Mucosa of gallbladder (tissue), 1 donor: ENCODE measurements at places on chromosomes 16 and 17. TPM values are rescaled to one million over a fixed set of nuclear protein-coding genes. Genes with fewer than 3 reads are reported as not detected.
A peak's percentile ranks its signal among the peaks of the same experiment; 100 is the strongest.

GRCh38 chr17:352421-353212 lies at the start of gene RPH3AL:
Gene RPH3AL, minus strand, starts transcription at chr17:352807. Its CDS starts 25,264 bp downstream, at chr17:327543.
- DNase-seq = peak; percentile 81

DNA sequence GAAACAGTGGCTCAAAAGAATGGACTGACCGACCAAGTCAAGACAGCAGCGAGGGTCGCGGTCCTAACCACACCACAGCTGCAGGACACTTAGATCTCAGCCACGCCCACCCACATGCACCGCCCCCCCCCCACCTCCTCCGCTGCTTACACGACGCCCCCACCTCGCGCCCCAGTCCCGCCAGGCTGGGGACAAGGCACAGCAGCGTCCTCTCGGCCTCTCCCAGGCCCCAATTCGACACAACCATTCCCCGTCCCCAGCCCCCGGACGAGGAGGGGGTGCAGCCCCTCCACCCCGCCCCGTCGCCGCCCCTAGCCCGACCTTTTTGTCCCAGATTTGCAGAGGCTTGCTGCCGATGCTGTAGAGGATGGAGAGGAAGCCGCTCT lies 477 bp downstream of the CFAP20 start:
- DNase-seq = no peak

Gene TBC1D3H
- total RNA-seq = not detected

DNA sequence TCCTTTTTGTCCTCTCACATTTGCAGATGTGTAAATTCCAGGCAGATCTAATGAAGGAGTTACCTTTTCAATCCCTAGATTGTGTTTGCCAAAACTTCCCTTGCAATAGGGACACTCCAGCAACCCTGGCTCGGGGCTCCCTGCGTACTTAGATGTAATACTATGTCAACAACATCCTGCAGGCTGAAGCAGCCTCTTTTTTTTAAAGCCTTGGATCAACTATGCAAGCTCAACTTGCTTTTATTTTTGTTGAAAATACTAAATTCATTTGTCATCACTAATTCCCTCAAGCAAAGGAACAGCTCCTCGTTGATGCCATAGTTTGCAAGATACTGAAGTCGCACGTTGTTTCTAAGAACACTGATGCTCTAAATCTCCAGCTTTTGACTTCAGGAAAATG lies 59.1 kb downstream of the GRIN2A start:
- DNase-seq = no peak

DNA sequence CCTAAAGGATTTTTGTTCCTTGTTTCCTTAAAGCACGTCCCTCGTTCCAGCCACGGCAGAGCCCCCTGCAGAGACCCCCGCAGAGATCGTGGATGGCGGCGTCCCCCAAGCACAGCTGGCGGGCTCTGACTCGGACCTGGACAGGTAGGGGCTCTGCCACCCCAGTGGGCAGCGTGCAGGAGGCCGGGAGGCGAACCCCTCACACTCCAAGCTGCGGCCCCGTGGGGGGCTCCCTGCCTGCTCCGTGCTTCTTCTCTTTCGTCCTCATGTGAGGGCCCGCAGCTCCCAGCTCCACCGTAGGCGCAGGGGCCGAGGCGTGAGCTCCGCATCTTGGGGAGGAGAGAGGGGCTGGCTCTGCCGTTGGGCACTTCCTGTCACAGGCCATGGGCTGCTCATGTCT lies 8.5 kb downstream of the TELO2 start:
- no peak for DNase-seq

GRCh38 chr16:66228792-66229191 lies 137.7 kb upstream of the CDH5 start:
- DNase-seq = no peak

DNA sequence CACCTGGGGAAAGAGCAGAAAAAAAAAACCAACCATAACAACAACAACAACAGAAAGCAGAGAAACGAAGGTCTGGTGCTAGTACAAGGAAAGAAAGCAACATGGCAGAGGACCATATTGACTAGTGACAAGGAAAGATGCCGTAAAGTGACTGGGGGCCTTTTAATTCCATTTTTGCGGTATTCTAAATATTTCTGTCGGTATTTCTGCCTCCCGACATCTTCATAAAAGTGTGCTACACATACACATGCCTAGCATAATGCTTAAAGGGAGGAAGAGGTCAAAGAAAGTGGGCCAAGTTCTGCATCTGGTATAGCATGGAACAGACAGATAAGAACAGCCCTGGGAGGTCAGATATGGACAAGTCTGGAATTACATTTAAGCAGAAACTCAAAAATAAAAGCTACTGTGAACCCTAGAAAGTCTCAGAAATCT lies 19.5 kb upstream of the RNF43 start:
- DNase-seq = no peak

- no peak for DNase-seq
These were observed 18.2 kb downstream of the ALOX15 start for GRCh38 chr17:4623249-4623648.

DNA sequence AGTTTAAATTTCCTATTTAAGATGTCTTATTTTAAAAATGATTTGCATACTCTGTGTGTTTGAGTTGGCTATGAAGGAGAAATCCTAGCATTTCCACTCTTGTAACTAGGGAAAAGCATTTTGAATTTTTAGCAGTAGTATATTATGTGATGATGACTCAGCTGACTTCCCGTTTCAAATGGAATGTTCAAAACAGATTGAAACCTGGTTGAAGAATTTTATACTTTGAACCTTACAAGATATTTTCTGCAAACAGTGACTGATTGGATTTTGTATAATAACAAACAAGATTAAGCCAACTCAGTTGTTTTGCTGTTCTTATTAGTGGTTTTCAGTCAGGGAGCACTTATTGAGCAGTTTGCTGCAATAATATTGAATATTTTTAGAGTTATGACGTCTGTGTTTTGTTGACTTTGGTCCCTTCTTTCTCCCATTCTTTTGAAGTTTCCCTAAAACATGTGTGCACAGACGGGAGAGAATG lies 8.0 kb downstream of the TNRC6A start:
- DNase-seq = no peak

Gene RFNG
- total RNA-seq = 51.6 TPM

- peak; percentile 71 for DNase-seq
These were observed 8.5 kb upstream of the SSTR2 start for GRCh38 chr17:73156166-73156840.

Gene JMJD6
- total RNA-seq = 34.4 TPM

- DNase-seq = no peak
These were observed 110.1 kb downstream of the IRX3 start for GRCh38 chr16:54176376-54176901.

- no peak for DNase-seq
These were observed 11.4 kb upstream of the KREMEN2 start for GRCh38 chr16:2952679-2953078.

DNA sequence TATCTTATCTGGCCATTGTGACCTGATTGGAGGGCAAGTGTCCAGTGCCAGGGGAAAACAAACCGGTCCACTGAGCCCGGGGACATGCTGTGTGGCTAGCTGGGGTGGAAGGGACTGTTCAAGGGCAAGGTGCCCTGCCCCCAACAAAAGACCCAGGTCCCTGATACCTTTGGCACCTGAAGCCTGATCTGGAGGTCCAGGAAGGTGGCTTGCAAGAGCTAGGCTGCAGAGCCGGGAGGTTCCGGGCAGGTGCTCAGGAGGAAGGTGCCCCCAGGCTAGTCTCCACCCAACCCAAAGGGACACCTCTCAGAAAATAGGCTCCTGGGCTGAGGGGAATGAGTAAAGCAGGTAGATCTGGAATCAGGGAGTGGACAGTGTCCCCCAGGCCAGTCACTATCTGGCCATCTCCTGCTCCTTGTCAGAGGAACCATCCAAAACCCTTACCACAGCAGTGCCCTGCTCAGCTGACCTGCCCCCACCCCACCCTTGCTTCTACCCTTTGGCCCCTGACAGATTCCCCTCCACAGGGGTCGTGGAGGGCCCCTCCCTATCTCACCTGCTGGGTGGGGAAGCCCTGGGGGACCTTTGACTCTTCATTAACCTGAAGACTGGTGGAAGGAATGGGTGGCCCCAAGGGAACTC lies 6.2 kb downstream of the NAT9 start:
- no peak for DNase-seq

Gene MYH11
- total RNA-seq = 1,761 TPM

- DNase-seq = no peak
These were observed 20.4 kb upstream of the XYLT1 start for GRCh38 chr16:17491140-17491662.

GRCh38 chr16:13193721-13194120 lies 292.3 kb downstream of the SHISA9 start:
- DNase-seq = no peak

DNA sequence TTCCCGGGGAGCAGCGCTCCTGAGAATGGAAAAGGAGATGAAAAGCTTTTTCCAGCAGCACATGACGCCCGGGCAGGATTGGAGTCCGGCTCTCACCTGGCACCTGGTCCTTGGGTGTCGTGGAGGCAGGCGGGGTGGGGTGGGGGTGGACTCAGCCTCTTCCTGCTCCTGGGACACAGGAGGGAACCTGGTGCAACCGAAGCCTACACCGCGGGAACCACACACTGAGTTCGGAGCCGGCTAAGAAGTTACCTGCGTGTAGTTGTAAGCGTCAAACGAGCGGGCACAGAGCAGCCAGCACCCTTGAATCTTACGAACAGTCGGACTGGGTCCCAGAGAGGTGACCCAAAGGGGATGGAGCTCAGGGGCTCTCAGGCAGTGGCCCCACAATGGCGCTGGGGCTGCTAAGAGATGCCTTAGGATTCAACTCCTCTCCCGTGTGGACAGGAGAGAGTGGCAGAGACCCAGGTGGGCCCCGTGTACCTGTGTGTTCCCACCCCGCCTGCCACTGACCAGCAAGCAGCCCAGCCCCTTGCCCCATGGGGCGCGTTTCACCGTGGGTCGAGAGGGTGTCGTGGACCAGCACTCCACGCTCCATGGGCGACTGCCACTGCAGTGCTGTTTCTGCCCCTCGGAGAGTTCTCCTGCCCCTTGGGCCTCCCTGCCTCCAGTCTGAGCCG lies 105.8 kb upstream of the METRNL start:
- no peak for DNase-seq

- no peak for DNase-seq
These were observed 59.7 kb downstream of the WWP2 start for GRCh38 chr16:69821844-69822173.

GRCh38 chr16:67703626-67704025 lies 15.5 kb downstream of the GFOD2 start:
- DNase-seq = no peak

Gene TANC2
- 32.4 TPM for total RNA-seq

Gene SLC16A6
- total RNA-seq = 0.49 TPM

GRCh38 chr16:68289202-68289601 lies 21.5 kb downstream of the SLC7A6OS start:
- no peak for DNase-seq

- no peak for DNase-seq
These were observed 14.0 kb upstream of the TEX2 start for GRCh38 chr17:64276961-64277505.

DNA sequence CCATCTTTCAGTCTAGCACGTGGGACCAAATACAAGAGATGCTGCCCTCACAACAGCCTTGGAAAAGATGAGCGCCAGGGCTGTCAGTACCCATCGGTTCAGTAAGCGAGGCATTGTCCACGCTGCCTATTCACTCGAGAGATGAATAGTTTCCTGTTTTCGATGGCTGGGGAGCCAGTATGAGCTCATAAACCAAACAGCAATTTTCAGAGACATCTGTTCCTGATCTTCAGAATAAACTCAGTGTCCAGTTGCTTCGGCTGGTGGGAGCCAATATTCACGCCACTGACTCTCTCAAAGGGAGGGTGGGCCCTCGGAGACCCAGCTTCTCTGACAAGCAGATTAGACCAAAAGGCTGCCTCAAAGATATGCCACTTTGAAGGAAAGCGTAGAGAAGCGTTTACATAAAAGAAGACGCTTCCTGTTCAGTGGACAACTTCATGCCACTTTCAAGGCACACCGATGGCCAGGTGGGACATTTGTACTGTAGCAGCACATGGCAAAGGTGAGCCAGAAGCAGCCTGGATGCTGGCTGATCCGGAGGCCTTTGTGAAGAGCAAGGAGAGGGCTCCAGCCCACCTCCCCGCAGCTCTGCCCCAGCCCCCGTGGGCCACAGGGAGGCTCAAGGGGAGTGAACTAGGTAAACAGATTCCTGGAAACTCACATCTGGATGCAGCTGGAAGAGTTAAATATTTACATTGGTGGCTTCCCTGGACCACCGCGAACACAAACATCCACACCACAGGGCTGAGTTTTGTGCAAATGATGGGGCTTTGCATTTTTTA lies 6.0 kb downstream of the TIMM22 start:
- no peak for DNase-seq
